IMR-90 (cell line): ENCODE measurements at places on chromosomes 4 and X. TPM values are rescaled to one million over a fixed set of nuclear protein-coding genes. Genes with fewer than 3 reads are reported as not detected.

GRCh38 chrX:137425273-137425902, 140.5 kb upstream of the ZIC3 start:
- DNase-seq = no peak

- DNase-seq = peak; percentile 61
Measured at GRCh38 chr4:163536091-163536490, 41.6 kb downstream of the TMA16 start.

Gene ABCE1
- 212 and 219 TPM in 2 replicates for total RNA-seq

Gene DUSP9
- total RNA-seq = under 0.01 TPM in 2 replicates

DNA sequence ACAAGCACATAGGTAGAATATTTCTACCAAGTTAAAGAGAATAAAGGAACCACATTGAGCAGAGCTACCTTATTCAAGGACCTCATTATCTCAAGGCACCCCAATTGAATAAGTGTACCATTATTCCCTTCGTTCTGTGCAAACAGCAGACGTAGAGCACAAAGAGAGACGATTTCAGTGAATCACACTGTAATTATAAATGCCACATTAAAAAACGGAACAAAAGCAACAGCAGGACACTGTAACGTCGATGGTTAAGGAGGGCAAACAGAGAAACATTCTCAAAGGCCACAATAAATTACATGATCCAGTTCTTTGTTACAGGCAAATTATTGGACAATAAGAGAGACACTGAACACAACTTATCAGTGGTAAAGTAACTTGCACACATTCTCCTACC, 644.1 kb upstream of the TENM3 start:
- DNase-seq = no peak

DNA sequence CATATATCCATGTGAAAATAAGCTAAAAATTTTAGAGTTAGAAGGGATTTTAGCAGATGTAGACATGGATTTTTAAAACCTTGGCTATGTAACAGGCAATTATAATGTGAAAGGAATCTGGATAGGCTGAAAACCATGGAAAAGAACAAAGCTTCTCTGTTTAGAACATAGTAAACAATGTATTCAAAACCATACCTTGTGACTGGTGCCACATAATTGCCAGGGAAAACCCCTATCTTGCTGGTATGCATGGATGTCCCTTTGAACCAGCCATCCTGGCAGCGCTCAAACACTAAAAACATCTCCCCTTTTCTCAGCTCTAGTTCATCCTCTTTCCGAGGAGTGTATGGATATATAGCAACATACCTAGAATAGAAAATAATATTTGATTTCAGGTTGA, 110.6 kb upstream of the CBR4 start:
- DNase-seq = no peak

DNA sequence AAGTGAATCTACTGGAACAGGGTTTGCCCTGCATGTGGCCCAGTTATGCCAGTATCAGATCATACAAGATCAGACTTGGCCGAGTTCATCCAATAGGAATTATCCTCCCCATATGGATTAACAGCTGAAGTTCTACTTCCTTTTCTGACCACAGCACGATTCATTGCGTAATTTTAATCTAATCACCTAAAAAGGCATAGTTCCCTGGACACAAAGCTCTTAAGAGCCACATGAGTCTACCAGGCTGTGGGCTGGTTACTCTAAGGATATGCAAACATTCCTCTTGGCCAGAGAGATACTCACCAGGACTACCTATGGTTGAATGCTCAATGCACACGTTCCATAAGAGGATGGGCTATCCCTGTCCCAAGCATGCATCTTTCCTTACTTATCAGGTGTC, 46.9 kb downstream of the CHST7 start:
- DNase-seq = no peak

DNA sequence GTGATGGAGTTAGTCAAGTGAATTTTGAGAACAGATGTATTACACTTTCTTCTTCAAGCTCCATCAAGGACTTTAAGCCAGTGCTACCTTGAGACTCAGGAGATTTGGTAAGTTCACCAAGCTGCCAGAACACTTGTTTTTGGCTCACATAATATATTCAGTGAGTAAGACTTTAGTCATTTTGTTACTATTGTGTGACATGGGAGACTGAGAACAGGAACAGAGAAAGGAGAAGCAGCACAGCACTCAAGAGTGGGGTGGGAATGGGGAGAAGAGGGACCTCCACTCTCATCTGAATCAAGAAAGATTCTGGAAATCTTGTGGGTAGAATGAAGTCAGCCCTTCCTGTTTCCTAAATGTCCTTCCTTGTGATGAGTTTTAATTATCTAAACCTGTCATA, 87.3 kb upstream of the TET2 start:
- DNase-seq = no peak

Gene TMPRSS11D
- total RNA-seq = not detected in 2 replicates
